ENCODE measurements at places on chromosomes 2 and 18.

- no peak for DNase-seq
Observed at GRCh38 chr2:97868986-97869721, 126.6 kb downstream of the TMEM131 start.

DNA sequence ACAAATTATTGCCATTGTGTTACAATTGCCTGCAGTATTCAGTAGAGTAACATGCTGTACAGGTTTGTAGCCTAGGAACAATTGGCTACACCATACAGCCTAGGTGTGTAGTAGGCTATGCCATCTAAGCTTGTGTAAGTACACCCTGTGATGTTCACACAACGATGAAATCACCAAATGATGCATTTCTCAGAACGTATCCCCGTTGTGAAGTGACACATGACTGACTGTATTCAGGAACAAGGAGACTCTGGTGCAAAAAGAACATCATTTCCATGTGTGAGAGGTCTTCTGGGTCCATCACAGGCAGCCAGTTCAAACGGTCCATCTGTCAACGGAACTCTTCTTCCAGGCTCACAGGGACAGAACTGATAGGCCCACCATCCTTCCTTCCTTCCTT, 263.7 kb downstream of the ANAPC1 start:
- DNase-seq, result no peak

GRCh38 chr2:158134655-158135054, 33.0 kb downstream of the UPP2 start:
- no peak for DNase-seq

DNA sequence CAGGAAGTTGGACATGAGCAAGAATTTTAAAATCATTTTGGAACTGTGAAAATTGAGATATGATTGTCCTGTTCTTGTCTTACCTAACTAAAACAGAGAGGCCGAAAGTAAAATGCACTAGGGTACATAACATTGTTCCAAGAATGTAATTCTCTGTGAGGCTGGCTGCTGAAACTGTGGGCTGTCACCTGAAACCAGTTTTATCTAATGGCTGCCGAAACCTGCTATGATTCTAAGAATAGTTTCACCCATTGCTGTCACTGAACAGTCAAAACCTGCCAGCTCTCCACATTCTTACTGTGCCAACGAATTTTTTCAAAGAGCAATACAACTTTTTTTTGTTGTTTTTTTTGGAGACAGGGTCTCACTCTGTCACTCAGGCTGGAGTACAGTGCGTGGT, 119.3 kb upstream of the ZSWIM2 start:
- DNase-seq, result no peak

- no peak for DNase-seq
Observed at GRCh38 chr2:3617198-3617890, 22.4 kb downstream of the COLEC11 start.

DNA sequence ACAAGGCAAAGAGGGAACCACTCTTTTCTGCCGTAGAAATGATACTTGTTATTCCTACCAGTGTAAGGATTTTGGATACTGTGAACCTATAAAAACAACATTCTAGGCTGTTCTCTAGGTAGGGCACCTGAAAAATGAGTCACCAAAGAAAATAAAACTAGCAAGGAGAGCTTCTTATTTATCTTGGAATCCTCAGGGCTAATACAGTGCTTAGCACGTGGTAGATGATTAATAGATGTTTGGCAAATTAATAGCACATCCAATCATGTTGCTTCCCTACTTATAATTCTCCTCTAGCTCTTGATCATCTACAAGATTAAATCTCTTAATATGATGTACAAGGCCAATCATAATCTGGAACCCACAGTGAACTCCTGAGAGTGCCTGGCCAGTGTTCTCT, 73.1 kb downstream of the AAK1 start:
- DNase-seq, result no peak

DNA sequence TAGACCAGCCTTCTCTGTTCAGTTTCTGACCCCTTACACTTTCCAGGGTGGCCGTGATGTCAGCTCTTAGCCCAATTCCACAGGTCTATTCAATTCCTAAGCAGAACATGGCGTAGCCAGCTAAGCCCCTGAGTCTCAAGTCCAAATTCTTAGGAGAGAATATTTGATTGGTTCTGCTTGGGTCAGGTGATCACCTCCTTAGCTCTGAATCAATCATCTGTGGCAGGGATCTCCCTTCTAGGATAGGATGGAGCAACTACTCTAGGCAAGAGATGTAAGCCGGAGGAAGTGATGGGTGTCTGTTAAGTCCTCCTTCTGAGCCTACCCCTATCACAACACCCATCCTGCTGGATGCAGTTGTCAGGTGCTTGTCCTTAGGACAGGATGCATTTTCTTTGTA, 11.1 kb downstream of the UCN start:
- no peak for DNase-seq

- no peak for DNase-seq
Observed at GRCh38 chr2:40101131-40101575, 322.1 kb upstream of the THUMPD2 start.

- no peak for DNase-seq
Observed at GRCh38 chr2:110716959-110717645, 15.3 kb upstream of the ACOXL start.

DNA sequence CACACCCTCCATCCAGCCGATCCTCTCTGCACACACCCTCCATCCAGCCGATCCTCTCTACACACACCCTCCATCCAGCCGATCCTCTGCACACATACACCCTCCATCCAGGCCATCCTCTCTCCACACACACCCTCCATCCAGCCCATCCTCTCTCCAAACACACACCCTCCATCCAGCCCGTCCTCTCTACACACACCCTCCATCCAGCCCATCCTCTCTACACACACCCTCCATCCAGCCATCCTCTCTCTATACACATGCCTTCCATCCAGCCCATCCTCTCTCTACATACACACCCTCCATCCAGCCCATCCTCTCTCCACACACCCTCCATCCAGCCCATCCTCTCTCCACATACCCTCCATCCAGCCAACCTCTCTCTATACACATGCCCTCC, 83.1 kb downstream of the EIPR1 start:
- DNase-seq, result no peak

DNA sequence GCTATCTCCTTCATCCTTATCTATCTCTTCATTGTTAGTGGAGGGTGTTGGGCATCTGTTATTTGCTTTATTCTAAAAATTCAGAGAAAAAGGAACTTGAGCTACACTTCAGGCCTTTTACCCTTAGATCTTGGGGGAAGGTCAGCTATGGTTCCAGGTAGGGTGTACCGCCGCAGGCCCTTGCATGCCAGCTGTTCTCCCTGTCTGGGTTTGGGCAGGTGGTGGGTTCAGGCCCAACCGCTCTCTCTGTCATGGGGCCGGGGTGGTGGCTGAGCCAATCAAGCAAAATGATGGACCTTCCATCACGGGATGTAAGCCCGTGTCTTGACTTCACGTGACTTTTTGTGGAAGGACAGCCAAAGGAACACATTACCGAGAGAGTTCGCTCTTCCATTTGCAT, 231.1 kb downstream of the LDLRAD4 start:
- DNase-seq, result no peak

DNA sequence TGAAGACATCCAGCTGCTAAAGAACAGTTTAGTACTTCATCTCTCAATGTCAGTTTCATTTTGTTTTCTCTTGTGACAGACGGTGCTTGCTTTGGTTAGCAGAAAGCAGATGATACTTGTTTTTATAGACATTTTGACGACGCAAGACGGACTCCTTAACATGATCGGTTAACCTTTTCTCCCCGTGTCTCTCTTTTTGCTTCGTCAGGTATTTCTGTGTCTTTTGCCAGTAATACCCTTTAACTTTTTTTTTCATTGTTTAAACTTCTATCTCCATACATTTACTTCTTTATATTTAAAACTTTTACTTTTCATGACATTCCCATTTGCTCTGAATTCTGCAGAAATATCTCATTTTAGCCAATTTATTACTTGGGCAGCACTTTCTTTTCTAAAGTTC, 57.9 kb downstream of the THSD7B start:
- DNase-seq, result no peak

- no peak for DNase-seq
Observed at GRCh38 chr2:186755066-186755465, 61.2 kb downstream of the FAM171B start.

DNA sequence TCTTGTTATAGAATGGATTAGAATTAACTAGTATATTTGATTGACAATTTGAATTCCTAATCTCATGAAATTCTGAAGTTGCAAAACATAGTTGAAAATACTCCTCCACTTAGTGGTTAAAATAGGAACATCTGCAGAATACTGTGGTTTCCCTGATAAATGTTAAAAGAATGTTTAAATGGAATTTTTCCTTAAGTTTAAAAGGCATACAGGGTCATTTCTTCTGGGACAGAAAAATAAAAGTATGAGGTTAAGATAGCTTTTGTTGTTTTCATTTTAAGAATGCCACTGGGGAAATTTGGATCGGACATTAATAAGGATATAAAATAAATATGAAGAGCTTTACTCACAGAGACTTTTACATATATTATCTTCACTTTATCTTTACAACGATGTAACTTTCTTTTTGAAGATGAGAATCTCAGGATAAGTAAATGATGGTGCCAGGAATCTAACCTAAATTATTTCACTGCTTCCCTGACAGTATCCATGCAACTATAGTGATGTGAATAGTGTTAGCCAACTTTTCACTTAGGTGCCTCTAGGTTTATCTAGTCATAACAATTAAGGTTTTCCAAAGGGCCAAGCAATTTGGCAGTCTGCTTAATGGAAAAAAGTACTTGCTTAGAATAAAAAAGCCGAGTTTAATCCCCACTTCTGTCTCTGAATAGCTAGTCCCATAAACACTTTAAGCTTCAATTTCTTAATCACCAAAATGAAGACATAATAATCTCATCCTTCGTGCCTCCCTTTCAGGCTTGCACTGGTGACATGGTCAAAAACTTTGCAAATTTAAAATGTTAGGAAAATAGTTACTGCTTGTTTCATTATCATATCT, 151.8 kb upstream of the STK17B start:
- DNase-seq, result no peak

DNA sequence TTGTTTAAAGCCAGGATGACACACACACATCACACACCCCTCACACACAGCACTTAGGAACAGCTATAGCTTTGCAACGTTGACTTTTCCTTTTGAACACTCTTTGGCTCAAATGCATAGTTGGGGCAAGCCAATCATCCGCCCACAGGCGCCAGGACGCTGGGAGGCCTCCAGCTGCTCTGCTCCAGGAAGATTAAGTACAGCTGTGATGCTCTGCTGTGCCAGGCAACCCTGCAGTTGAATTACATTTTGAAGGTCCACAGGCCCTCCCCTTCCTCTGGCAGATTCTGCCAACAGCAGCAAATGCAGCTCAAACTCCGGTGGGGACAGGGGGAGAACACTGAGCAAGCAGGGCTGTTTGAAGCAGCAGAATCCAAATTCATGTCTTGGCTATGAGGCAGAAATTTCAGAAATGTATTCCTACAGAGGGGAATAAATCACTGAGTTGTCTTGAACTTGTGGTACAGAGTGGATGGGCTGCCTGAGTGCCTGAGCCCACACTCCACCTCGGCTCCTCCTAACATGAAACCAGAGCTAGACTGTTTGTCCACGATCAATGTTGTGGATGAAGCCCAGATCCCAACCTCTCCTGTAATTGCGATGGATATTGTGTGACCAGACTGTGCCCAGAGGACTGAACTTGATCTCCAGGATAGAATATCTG, 86.5 kb upstream of the PPP1CB start:
- no peak for DNase-seq

DNA sequence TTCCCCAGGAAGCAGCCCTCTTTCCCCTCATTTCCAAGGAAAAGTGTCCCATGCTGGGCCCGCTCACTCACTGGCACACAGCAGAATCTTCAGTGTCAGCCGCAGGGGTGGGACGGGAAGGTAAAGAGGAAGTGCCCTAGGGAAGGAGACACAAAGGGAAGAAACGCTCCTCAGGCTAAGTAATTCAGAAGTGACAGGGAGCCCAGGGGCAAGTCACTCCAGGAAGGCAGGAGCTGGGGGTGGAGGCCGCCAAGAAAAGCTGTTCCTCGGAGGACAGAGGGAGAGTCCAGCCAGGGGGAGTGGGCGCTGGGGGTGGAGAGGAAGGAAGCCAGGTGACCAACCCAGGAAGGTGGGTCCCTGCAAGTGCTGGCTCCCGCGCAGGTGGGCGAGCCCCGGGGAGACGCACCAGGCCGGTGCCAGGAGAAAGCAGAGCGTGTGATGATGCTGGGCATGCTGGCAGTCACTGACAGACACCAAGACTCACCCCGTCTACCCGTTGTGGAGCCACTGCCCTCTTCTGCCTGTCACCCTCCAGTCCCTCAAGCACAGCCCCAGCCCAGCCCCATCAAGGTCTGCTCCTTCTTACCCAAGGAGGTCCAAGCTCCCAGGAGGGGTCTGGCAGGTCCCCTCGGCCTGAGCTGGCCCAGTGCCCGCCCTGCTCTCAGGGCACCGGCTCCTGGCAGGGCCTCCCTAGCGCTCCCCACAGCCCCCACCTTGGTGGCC, 21.7 kb downstream of the HDAC4 start:
- DNase-seq, result no peak

DNA sequence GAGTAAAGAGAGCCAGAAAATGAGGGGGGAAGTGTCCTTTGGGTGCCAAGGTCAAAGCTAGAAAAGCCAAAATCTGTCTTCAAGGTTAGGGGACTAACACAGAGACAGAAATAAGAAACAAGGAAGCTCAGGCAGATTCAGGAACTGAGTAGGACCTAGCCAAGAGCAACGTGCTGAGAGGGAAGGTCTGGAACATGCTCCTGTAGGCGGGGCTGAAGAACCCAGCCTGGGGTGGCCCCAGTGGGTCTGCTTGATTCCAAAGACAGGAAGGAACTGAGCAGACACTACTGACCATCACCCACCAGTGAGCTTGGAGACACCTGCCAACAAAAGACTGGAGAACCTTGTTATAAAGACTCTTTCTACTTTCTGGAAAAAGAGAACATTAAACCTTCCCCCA, 105.1 kb downstream of the SP3 start:
- no peak for DNase-seq

DNA sequence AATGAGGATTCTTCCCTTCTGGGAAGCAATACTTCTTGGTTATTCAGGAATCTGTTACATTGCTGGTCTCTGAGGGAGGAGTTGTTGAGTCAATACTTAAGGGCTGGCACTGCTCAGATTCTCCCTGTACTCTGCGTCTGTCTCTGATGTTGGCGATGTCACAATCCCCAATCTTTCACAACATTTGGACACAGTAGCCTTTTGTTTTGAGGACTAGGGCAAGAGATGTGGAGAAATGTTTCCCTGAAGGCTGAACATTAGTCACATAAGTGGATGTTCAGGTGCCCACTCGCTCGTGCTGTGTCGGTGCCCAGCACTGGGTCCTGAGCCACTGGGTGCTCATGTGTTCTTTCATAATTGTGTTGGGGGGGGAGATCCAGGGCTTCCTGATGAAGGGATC, 55.0 kb downstream of the MAPK4 start:
- no peak for DNase-seq

DNA sequence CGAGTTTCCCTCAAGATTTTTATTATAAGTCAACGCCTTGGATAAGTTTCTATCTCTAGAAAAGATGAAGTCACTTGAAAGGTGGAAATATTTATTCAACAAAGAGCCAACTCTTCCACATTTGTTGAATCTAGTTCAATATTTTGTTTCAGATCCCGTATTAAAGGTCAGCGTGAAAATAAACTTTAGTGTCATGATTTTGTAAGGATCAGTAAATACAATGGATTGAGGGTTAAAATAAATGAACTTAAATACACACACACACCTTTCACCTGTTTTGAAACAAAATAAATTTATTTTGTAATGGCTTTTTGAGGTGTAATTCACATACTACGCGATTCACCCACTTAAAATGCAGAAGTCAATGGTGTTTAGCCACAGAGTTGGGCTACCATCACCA, 16.0 kb upstream of the NPPC start:
- DNase-seq, result no peak

All from hippocampal formation (tissue), 2 donors.